Thoracic aorta (tissue), 2 donors: ENCODE measurements at places on chromosomes 4 and X. TPM values are rescaled to one million over a fixed set of nuclear protein-coding genes. Genes with fewer than 3 reads are reported as not detected.

GRCh38 chr4:127084666-127085065, 548.1 kb upstream of the INTU start:
- DNase-seq, result no peak

DNA sequence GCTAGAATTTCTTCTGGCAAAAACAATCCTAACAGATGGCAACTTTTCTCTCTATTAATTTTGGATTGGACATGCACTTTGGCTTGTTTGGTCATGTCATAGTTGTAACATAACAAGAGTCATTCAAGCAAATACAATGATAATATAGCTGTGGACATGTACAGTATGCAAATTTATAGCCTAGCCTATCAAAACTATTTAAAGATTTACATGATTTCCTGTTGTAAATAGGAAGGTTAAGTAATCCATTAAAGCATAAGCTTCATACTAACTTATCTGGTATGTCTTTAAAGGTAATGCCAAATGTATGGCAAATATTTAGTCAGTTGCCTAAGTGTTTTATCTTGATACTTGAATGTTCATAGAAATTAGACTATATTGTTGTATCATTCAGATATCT, 45.3 kb downstream of the RPA4 start:
- no peak for DNase-seq

DNA sequence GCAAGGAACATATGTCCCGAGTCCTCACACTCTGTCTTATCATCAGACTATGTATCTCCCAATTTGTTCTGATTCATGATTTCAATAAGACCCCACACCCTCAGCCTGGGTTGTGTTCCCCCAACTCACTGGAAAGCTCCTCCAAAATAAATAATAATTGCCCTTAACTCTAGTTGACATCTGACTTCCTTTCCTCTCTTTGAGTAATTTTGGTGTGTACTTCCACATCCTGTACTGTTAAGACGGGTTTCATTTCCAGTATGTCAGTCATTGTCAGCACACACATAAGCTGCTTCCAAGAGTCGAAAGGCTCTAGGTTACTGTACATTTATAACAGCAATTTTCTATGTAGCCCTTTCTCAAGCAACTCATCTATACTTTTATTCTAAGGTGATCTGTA, 52.2 kb upstream of the C1QTNF7 start:
- no peak for DNase-seq

GRCh38 chr4:42646013-42646784, 10.7 kb downstream of the ATP8A1 start:
- DNase-seq, result no peak

- no peak for DNase-seq
Measured at GRCh38 chr4:47210828-47211227, 179.5 kb downstream of the GABRB1 start.

DNA sequence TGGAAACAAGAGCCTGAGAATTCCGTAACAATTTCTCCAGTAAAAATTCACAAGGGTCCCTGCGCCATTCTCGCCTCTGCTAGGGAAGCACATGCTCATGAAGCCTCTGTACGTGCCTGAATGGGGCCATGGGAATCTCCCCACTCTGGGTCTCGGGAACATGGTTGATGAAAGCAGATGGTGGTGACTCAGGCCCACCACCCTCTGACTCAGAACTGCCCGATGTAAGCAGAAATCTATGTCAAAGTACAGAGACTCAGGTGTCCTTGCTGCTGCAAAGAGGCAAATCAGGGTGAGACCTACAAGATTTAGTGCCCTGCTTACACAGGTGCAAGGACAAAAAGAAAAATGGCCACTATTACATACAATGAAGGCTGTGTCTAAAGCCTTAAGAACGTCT, 65.0 kb downstream of the SCD5 start:
- DNase-seq, result no peak

DNA sequence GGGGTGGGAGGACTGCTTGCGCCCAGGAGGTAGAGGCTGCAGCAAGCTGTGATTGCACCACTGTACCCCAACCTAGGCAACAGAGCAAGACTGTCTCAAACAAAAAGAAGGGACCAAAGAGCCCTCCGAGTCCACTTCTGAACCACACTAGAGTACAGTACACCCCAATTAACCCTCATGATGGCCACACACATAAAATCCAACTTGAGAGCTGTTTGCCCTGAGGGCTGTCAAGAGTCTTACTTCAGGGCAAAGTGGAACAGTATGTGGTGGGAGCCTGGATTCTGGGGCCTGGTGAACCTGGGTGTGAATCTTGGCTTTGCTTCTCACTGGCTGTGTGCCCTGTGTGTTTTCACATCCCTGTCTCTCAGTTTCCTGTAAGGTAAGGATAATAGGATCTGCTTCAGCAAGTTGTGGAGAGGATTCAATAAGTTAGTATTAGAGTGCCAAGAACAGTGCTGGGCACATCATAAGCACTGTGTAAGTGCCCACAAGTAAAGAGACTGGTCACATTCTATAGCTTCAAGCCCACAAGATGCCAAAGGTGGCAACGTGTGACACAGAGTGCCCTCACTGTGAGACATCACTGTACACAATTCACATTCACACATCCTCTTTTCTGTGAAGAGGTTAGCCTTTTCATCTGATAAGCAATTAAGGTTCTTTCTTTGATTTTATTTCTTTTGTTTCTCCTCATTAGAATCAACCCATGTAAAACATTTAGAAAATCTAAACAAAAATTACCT, 52.1 kb downstream of the LEF1 start:
- DNase-seq, result no peak

DNA sequence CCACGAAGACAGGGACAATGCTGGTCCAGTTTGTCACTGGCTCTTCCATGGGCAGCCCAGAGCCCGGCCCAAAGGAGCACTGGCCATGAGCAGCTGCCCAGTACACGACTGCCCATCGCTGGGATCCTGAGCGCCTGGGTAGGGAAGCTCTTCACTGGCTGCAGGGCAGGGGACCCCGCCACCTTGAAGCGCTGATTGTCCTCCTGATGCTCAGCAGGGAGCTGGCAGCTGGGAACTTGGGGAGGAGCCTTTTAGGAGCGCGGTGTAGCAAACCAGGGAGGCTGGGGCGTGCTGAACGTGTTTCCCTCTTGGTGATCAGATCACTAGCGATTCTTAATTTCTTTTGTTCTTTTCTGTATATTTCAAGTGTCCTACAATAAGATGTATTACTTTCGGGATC, 1.8 kb downstream of the L1CAM start:
- DNase-seq, result no peak

- no peak for DNase-seq
Measured at GRCh38 chr4:23135792-23136645, 443.3 kb downstream of the GBA3 start.

GRCh38 chr4:83115656-83116285, 1.2 kb upstream of the PLAC8 start:
- no peak for DNase-seq

GRCh38 chr4:26434030-26434639, 56.1 kb downstream of the CCKAR start:
- DNase-seq, result no peak

GPM6B gene
- 33.7 TPM for total RNA-seq

PSAPL1 gene
- 0.14 TPM for total RNA-seq

TMEM150C gene
- 0.92 TPM for total RNA-seq

ALG13 gene
- 43.3 TPM for total RNA-seq

LUZP4 gene
- not detected for total RNA-seq

NUP62CL gene
- not detected for total RNA-seq
